ENCODE measurements at places on chromosomes 11 and 22.

GRCh38 chr11:75114465-75114864 lies 17.8 kb upstream of the OR2AT4 start:
- DNase-seq, result no peak

DNA sequence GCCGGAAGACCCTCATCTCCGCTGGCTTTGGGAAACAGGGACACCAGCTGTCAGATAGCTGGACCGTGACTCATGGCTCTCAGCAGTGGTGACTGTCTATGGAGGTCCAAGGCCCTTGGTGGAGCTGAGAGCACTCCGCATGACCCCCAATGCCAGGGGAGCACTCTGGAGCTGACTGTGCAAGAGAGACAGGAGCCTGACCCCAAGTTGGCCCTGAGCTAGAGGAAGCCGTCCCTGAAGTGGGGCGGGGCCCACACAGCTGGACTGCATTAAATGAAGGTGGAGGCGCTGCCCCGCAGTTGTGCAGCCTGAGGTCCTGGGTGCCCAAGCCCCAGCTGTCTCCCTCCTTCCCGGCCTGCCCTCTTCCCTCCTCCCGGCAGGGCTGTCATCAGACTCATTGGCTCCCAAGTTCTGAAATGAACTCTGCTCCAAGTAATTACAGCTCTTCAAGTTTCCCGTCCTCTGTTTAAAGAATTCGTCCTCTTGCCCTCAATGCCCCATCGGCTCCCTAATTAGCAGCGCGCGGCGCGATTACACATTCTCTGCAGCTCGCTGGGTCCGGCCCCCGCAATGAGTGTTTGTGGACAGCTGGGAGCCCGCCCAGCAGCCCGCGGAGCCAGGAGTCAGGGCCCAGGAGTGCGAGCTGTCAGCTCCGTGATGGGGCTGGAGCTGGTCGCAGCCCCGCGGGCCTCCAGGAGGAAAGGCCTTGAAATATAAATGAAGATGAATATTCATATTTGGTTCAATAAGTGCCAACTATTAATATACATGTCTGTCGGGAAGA lies 93.2 kb upstream of the LMO1 start:
- peak; percentile 16 for DNase-seq

DNA sequence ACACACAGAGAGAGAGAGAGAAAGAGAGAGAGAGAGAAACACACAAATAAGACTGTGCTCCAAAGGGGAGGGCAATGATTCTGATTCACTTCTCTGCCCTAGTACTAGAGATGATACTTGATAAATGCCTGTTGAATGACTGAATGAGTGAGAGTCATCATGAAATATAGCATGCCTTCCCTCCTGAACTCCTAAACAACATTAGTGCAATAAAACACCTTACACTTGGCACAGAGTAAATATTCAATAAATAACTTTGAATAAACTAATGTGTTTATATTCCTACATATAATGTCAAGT lies 511.2 kb upstream of the RAG2 start:
- DNase-seq, result no peak

DNA sequence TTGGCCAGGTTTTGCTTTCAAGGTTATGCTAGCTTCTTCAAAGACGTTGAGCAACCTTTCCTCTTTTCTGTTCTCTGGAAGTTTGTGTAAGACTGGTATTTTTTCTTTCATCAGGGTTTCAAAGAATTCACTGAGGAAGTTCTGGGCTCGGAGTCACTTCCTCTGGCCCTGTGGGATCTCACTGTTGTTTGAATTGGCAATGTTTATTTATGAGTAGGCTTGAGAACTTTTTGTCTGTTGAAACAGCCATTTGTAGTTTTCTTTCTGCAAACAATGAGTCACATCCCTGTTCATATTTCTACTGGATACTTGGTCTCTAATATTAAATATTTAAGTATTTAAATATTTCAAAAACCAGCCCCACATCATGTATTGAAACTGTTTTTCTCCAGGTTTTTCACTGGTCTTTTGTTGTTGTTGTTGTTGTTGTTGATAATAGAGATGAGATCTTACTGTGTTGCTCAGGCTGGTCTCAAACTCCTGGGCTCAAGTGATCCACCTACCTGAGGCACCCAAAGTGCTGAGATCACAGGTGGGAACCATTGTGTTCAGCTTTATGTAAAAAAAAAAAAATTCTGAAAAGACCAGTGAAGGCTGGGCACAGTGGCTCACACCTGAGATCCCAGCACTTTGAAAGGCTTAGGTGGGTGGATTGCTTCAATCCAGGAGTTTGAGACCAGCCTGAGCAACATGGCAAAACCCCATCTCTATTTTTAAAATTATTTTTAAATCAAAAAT lies 26.9 kb downstream of the SUSD2 start:
- DNase-seq, result no peak

DNA sequence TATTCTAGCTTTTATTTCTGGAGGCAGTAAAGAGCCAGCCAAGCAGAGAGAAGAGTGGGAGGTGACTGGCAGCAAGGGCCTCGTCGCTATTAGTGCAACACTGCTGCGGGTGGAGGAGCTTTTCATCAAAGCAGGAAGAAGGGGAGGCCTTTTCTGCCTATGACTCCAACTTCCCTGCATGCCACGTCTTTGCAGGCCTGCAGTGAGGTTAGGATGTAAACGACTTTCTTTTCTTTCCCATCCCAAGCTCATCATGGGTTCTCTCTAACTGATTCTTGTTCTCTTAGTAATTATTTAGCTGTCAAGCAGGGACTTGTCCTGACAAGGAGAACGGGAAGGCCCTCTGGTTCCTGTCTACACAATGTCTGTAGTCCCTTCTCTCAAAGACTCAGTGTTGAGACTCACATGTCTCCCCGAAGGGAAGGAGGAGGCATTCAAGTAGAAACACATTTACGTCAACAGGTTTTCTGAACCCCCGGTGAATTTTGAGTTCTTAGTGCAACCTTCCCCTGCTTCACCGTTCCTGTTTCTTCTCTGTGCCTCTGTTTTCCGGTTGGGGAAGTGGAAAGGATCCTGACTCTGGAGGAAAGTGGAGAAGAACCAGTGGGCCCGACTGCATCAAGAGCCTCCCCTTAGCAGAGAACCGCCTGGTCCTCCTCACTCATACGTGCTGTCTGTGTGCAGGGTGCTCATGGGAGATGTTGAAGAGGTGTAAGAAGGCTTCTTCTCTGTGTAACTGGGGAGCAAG lies 56.9 kb downstream of the PACS1 start:
- peak; percentile 69 for DNase-seq

- no peak for DNase-seq
Measured at GRCh38 chr11:8250981-8251615, 12.6 kb downstream of the LMO1 start.

GRCh38 chr22:39185601-39186012 lies 33.1 kb upstream of the CBX7 start:
- peak; percentile 43 for DNase-seq

- DNase-seq, result no peak
Measured at GRCh38 chr11:123318623-123319022, 111.4 kb upstream of the GRAMD1B start.

DNA sequence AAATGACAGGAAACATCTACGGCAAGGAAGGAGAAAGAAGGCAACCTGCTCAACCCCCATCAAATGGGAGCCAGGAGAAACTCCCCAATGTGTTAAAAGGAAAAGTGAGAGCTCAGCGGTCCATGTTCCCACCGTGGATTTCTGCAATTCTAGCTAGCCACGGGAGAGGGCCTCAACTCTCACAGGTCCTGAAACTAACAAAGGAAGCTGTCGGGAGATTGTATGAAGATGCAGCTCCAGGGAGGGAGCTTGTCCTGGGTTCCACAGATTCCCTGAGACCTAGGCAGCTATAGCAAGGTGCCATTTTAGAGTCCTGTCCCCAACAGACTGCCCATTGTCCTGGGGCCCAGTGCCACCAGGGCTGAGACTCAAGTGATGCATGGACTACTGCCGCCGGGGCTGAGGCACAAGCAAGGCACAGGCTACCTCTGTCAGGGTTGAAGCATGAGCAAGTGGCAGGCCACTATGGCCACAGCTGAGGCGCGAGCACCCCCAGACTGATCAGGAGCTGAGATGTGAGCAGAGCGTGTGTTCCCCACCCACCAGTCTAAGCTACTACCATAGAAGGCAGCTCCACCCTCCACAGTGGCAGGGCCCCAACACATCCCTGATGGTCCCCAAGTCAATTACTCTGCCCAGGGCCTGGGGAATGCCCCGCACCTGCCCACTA lies 31.3 kb downstream of the RSF1 start:
- no peak for DNase-seq

DNA sequence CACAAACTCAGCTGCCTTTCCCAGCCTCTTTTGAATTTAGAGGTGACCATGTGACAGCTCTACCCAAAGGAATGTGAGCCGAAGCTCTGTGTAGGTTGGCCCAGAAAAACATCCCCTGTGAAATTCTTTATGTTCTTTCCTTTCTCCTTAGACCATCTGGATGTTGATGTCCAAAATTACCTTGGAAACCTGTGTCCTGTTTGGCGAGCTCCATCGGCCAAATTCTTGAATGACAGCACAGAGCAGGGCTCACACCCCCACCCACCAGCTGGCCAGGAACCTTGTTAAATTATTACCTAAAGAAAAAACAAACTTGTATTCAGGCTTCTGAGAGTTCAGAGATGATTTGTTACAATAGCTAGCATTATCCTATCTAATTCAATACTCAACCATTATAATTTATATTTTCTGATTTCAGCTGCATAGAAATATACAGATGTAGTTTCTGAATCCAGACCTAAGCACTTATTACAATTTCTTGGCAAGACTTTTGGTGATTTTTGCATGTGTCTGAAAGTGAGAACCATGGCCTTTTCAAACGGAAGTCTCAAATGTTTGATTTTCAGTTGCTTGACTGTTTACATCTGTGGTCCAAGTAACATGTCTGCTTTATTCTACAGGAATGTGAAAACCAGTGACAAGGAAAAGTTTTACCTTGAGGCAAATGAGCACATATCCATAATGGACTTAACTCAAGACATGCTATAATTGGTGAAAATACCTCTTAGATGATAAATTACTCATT lies 554.2 kb downstream of the NTM start:
- no peak for DNase-seq

GRCh38 chr11:131737357-131737756 lies 366.9 kb downstream of the NTM start:
- DNase-seq, result no peak

GRCh38 chr11:88300888-88301487 lies 36.5 kb downstream of the CTSC start:
- DNase-seq, result no peak

GRCh38 chr11:90919332-90919731 lies 696.5 kb upstream of the CHORDC1 start:
- DNase-seq, result no peak

- DNase-seq, result no peak
Measured at GRCh38 chr11:73317803-73318202, 9.7 kb downstream of the ARHGEF17 start.

GRCh38 chr11:110613197-110613918 lies 98.9 kb downstream of the ARHGAP20 start:
- DNase-seq, result no peak

GRCh38 chr11:96827164-96827563 lies 437.4 kb downstream of the JRKL start:
- no peak for DNase-seq

DNA sequence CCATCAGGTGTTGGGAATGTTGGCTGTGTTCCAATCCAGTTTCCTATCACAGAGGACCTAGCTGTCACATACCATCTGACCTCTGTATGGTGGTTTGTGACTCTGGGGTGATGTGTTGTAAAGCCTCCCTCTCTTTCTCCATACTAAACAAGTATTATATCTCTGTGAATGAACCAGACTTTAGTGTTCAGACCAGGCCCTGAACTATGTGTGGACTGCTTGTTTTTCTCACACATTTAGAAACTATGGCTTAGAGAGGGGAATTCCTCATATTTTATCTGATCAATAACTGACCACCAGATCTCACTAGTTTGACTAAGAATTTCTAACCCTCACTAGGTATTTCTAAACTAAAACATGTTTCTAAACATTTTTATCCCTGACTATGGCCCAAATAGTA lies 17.5 kb downstream of the NCR3LG1 start:
- no peak for DNase-seq

GRCh38 chr11:131495423-131495822 lies 125.0 kb downstream of the NTM start:
- DNase-seq, result peak; percentile 27

GRCh38 chr11:47109051-47109726 lies 67.5 kb downstream of the ARFGAP2 start:
- no peak for DNase-seq

DNA sequence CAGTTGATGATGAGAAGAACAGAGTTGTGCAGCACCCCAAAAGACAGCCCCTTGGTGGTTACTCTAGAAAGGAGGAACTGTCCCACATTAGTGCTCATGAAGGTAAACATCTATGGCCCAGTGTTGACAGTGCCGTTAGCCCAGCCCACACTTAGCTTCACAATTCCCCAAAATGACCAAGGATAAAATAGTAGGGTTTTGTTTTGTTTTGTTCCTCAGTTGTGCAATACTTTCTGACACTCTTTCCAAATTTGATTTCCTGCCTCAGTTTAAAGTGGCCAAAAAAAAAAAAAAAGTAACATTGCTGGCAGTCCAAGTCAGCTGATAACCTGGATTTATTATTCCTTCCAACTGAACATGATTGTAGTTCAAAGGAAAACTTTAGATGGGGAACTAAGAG lies 269.4 kb downstream of the TMEM135 start:
- DNase-seq, result no peak

DNA sequence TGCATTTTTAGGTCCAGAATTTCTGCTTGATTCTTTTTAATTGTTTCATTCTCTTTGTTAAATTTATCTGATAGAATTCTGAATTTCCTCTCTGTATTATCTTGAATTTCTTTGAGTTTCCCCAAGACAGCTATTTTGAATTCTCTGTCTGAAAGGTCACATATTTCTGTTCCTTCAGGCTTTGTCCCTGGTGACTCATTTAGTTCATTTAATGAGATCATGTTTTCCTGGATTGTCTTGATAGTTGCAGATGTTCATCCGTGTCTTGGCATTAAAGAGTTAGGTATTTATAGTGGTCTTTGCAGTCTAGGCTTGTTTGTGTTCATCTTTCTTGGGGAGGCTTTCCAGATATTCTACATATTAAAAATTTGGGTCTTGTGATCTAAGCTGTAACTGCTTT lies 694.8 kb upstream of the CCDC179 start:
- DNase-seq, result no peak

- DNase-seq, result no peak
Measured at GRCh38 chr22:46000081-46001027, 23.4 kb upstream of the WNT7B start.

GRCh38 chr11:69636512-69637197 lies 4.3 kb upstream of the CCND1 start:
- DNase-seq, result no peak

DNA sequence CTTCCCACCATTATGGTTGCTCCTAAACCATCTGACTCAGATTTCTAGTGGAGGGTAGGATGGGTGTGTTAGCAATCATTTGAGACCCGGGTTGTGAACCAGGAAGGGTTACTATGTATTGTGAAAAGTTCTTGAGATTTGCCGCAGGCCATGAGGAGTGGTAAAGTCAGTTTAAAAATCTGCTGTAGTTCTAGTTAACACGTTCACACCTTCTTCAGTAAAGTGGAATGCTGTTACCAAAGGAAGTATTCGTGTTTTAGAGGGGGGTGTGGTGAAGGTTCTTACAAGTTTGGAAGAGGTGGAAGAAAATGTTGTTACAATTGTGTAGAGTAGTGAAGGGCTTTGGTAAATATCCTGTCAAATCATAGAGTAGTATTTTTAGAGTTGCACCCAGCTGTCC lies 2.6 kb downstream of the MTMR3 start:
- no peak for DNase-seq

Measured in amygdala (tissue), 56 donors.